ENCODE measurements at places on chromosomes 2 and 18. TPM values are rescaled to one million over a fixed set of nuclear protein-coding genes. Genes with fewer than 3 reads are reported as not detected.

- DNase-seq, result no peak
Observed at GRCh38 chr2:218776488-218776887, 5.5 kb upstream of the CYP27A1 start.

DNA sequence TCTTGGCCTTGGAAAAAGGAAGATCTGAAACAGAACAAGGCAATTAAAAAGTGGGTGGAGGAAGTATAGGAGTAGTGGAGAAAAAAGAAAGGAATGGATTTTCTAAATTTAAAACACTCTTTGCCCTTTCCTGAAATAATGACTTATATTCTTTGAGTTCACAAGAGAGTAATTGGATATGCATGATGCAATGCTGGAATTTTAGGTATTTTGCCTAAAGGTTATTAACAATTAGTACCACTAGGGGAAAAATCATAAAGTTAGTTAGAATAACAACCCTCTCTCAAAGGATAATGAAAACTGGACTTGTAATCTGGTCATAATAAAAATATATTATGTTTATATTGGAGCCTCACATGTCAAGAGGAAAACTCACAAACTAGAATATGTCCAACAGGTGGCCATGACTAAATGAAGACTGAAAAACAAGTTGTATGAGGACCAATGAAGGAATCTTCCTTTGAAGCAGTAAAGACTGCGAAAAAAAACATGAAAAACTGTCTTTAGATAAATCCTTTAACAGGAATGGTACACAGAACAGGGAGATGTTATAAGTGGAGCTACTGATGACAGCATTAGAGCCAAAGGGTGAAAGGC, 281.8 kb downstream of the NCKAP5 start:
- no peak for DNase-seq

DNA sequence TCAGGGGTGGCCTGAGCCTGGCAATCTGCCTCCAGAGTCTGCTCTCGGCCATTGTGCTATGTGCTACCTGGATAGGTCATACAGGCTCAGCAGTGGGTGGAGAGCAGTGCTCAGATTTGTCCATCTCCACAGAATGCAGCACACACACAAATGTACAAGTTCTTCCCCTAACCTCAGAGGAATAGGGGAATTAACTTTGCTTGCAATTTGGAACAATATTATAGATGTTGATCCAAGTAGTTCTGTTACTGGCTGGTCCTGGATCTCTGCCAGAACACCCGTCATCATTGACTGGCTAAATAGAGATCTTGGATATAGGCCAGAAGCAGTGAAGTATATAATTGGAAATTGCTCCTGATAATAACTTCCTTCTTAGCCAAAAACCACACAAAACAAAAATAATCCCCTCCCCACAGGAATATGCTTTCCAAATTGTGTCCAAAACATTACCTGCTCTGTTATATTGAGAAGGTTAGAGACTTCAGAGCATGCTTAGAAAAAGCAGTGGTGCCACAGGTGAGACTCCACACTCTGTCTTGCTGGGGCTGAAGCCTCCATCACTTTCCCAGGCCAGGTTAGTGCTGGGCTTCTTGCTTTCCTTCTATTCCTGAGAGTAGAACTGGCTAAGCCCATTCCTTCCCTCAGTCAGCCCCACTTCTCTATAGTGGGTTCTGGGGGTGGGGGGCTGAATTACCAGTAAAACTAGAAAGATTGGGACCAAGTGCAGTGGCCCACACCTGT, 38.8 kb downstream of the NCAPH start:
- no peak for DNase-seq

- DNase-seq, result no peak
Observed at GRCh38 chr18:37854396-37854795, 288.8 kb upstream of the CELF4 start.

Gene ATP6V1B1
- not detected for total RNA-seq

Gene EPHA4
- 0.91 TPM for total RNA-seq

GRCh38 chr18:57025540-57025939, 121.3 kb upstream of the BOD1L2 start:
- DNase-seq, result no peak

DNA sequence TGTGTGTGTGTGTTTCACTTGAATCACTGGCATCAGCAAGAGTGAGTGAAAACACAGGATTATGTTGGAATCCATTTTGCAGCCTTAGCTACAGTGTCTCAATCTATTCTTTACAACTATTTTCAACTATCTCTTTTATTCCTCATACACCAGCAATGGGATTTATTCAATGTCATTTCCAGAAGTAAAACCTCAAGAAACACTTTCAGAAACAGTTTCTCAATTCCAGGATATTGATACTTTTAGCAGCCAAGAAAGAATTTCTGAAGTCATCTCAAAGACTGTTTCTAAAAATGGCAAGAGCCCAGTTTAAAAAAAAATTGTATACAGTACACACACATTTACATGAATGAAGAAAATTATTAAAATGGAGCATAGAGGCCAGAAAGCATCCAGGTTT, 171.6 kb downstream of the FIGN start:
- no peak for DNase-seq
